ENCODE measurements at places on chromosomes 7 and 10.

- DNase-seq, result peak; percentile 66
Measured at GRCh38 chr7:98745722-98746318, 124.0 kb downstream of the TMEM130 start.

DNA sequence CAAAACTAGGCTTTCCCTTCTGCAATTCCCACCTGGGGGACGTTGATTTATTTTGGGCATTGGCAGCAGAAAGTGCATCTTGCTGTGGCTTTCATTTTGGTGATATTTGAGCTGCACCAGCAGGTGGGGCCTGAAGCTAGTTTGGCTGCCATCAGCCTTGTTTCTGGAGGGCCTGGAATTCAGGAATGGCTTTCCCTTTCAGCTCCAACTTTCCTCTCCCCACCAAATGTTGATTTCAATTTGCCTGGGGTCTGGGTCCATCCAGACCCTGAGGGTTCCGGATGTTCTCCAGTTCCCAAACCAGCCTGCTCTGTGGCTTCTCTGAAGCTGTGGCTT is 640.4 kb downstream of the TYW1 start:
- no peak for DNase-seq

GRCh38 chr10:113663908-113664307 is at the start of gene NRAP:
Gene NRAP (minus strand): TSS chr10:113664041. CDS start chr10:113663882, 159 bp downstream.
- DNase-seq, result no peak

- DNase-seq, result no peak
Measured at GRCh38 chr7:137975221-137975620, 26.7 kb downstream of the CREB3L2 start.

DNA sequence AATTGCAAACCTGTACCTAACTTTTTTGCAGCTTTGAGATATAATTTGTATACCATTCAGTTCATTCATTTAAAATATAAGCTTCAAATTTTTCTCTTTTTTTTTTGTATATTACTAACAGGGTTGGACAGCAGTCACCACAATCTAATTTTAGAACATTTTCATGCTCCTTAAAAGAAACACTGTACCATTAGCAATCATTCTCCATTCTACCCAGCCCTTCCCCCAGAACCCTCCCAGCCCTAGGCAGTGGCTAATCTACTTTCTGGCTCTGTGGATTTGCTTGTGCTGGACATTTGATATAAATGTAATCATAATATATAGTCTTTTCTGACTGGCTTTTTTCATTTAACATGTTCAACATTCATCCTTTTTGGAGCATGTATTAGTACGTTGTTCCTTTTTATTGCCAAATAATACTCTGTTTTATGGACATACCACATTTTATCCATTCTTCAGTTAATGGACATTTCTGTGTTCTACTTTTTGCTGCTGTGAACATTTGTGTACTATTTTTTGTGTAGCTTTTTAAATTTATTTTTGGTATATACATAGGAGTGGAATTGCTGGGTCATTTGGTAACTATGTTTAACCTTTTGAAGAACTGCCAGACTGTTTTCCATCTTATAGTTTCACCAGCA is 40.9 kb upstream of the ST7 start:
- DNase-seq, result no peak

DNA sequence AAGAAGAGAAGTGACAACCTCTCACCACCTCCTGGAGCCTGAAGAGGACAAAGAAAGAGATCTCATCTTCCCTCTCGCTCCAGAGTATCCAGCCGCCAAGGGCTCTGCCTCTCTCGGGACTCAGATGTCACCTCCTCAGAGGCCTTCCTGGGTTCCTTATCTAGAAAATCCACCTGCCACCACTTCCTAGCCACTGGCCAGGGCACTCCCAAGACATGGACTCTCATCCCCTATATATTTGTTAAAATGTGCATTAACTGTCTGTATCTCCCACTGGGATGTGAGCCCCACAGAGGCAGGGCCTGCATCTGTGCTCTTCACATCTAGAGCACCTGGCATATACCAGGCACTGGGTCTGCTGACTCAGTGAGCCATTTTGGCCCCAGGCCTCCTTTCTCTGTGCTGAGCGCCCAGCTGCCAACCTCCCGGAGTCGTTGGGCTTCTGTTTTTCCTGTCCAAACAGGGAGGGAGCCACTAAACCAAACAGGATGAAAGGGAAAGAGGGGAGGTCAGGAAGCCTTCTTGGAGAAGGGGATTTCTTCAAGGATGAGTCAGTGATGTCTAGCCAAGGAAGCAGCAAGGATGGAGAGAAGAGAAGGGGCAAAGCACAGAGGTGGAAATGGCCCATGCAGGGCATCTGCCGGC is 58.9 kb downstream of the KCNMA1 start:
- no peak for DNase-seq

DNA sequence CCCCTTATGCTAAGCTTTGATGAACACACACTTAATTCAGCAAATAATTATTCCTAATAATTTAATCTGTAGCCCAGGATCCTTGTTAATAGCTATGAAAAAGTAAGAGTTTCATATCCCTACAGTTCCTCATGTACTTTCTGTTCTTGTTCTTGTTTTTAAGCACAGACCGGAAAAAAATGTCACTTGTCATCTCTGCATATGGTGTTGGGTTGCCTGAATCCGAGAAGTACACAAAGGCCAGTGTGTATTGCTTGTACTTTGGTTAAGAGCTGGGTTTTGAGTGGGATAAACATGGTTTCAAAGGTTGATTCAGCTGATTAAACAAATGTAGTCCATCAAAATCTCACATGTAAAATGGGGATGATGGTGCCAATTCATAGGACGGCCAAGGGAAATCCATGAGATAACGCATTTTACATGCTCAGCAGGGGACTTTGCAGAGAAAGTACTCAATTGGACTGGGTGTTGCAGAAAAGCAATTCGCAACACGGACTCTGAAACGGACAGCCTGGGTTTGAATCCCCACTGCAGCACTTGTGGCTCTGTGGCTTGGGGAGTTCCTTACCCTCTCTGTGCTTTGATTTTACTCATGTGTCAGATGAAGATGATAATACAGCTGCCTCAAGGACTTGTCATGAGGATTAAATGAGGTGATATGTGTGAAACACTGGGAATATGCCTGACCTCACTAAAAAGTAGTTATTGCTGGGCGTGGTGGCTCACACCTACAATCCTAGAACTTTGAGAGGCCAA is 71.7 kb downstream of the MAP3K8 start:
- peak; percentile 62 for DNase-seq

DNA sequence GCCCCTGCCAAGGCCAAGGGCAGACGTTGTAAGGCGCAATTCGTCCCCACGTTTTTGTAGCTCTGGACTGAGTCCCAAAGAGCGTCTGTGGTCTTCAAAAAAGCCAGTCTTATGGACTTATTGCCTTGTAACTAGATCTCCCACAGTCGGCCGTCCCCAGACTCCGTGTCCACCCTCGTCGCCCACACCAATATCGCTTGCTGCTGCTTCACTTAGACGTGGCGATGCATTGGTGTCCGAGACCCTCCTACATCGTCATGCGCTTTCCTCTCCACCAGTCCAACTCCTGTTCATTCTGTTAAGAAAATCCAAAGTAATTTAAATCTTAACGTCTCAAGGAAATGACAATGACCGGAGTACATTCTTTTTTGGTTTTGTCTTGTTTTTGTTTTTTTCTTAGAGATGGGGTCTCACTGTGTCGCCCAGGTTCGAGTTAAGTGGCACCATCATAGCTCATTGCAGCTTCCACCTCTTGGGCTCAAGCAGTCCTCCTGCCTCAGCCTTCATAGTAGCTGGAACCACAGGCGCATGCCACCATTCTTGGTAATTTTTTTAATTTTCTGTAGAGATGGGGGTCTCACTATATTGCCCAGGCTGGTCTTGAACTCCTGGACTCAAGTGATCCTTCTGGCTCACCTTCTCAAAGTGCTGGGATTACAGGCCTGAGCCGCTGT is 851 bp downstream of the KIFBP start:
- no peak for DNase-seq

GRCh38 chr7:154769527-154769926 is 233.4 kb downstream of the PAXIP1 start:
- DNase-seq, result no peak

GRCh38 chr10:67665491-67665890 is 30.5 kb downstream of the CTNNA3 start:
- DNase-seq, result no peak

- DNase-seq, result no peak
Measured at GRCh38 chr7:117323851-117324711, 1.2 kb upstream of the WNT2 start.
